Renal cortex interstitium (tissue), 15 donors: ENCODE measurements at places on chromosomes 5 and 9. TPM values are rescaled to one million over a fixed set of nuclear protein-coding genes. Genes with fewer than 3 reads are reported as not detected.

Gene CBY3
- 0.75 TPM for polyA plus RNA-seq

- DNase-seq, result no peak
Measured at GRCh38 chr5:176793343-176793699, 17.0 kb upstream of the UNC5A start.

- DNase-seq, result no peak
Measured at GRCh38 chr5:177134697-177135225, 1.2 kb downstream of the NSD1 start.

DNA sequence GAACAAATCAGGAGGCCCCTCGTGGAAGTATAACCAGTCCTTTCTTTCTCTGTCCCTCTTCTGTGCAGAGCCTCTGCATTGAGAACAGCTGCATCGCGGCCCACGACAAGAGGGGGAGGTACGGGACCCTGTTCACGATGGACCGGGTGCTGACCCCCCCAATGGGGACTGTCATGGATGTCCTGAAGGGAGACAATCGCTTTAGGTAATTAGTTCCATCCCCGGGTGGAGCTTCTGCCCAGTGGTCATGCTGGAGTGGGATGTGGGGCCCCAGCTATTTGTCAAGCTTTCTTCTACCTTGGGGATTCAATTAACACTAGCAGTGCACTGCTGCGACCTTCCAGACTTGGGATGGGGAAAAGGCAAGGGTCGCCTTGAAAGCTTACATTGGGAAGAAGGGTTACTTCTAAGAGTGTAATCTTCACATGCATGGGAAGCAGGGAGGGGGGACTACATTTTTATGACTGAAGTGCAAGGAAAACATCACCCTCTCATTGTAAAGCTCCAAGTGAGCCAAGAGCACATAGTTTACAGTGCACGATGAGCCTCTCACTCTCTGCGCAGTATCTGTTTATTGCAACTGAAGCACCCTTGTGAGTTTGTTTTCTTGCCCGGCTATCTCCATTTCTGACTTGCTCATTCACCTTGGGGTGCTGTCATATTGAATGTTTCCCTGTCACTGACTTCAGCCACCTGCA is 27.0 kb downstream of the TGFBI start:
- no peak for DNase-seq

GRCh38 chr9:136237486-136238341 is 7.9 kb downstream of the QSOX2 start:
- no peak for DNase-seq

DNA sequence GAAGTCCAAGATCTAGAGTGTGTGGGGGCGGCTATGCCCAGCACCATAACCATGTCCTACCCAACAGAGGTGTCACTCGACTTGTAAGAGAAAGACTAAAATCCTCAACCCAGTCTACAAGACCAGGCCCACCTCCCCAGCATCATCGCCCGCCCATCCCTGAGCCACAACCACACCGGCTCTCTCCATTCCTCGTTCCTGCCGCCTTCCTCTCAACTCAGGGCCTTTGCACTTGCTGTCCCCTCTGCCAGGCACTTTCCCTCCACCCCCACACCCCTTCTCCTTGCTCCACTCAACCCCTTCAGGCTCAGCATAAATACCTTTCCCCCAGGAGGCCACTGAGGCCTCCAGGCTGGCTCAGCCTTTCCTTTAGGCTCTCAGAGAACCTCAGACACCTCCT is 69.3 kb downstream of the PAX5 start:
- DNase-seq, result no peak

GRCh38 chr9:130361873-130362362 is 82.8 kb upstream of the ASS1 start:
- no peak for DNase-seq

DNA sequence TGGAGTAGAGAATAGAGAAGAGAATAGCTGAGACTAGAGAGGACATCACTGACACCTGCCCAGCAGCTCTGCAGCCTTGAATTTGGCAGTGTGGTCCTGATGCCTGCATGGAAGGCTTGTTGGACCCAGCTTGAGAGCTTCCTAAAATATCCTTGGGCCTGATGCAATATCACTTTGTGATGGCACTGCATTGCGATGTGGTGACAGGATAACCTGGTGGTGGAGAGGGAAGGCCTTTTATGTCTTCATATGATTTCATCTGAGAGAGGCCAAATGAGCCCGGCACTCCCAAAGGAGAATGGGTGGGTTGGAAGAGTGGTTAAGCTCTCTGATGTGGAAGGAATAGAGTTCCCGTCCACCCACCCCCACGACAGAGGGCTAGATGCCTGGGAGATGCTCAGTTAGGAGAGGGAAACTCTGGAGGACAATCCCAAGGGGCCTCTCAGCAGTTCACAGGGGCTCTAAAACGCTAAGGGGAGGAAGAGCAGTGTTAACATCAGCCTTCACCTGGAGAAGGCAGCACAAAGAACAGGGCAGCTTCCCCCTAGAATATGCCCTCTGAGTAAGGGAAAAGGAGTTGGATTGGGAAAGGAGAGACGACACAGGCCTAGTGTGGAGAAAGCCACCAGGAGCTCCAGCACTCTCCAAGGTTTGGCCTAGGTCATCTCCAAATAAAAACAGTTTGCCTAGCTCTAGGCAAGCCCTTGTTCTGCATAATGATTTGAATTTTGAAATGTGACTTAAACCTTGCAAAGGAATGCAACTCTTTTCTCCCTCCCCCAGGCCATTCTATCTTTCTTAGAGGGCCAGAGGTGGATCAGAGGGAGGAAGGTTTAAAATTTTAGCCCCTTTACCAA is 99.8 kb upstream of the SSBP2 start:
- DNase-seq, result no peak

DNA sequence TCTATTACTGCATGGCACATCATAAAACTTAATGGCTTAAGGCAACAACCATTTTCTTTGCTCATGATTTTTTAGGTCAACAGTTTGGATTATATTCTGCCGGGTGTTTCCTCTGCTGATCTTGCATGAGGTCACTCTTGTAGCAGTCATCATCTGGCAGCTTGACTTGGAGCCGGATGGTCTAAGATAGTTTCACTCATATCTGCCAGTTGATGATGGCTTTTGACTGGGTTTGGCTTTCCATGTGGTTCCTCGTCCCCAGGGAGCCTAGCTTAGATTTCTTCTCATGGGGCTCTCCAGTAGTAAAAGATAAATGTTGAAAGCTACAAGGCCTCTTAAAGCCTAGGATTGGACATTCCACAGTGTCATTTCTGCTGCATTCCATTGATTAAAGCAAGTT is 27.4 kb downstream of the LNPEP start:
- DNase-seq, result no peak

Gene HTR4
- 0.07 TPM for polyA plus RNA-seq

DNA sequence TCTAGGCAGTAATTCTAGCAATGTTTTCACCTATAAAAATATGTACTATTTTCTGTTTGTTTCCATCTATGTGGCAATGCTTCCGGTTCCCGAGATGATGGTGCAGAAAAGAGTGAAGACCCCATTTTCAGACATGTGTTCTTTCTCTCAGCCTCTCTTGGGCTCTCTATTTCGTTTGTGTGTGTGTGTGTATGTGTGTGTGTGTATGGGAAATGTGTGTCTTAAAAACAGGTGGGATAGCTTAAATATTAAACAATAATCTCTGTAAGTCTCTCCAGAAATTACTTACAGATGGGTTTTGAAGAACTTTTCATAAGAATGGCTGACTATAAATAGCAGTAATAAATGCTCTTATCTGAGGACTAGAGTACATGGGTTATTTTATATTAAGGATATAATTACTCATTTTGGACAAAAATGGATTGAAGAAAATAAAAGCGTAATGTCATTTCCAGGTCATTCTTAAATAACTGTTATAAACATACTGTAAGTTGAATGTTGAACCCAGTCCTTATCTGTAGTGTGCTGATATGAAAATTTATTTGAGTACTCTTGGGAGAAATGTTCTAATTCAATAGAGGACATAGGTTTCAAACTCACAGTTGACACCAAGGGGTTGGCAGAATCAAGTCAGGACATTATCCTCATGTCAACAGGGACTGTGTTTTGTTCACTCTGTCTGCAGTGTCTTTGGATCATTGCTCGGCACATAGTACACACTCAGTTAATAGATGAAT is 31.1 kb downstream of the PCSK5 start:
- DNase-seq, result no peak

DNA sequence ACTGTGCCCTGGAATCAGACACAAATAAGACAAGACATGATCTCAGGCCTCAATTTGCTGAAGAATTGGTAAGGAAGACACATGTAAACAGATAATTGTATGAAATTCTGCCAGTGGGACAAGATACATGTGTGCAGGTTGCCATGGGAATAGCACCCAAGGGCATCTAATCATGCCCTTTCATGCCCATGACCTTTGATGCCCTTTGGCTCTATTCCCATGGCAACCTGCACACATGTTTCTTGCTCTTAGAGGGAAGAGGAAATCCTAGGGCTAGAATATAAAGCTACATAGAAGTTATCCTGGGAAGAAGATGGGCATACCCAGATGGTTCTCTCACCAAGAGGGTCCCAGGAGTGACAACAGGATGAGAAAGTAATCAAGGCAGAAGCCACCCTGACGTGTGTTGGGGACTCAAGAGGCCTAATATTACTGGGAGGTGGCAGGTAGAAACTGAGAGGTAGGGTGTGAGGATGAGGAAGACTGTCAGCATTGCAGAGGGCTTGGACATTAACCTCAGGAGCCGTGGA is 34.4 kb downstream of the P4HA2 start:
- DNase-seq, result no peak

Gene TPPP
- 3.9 TPM for polyA plus RNA-seq

Gene ARHGEF39
- polyA plus RNA-seq, result 11.5 TPM

- no peak for DNase-seq
Measured at GRCh38 chr5:51188001-51188591, 195.2 kb upstream of the ISL1 start.

DNA sequence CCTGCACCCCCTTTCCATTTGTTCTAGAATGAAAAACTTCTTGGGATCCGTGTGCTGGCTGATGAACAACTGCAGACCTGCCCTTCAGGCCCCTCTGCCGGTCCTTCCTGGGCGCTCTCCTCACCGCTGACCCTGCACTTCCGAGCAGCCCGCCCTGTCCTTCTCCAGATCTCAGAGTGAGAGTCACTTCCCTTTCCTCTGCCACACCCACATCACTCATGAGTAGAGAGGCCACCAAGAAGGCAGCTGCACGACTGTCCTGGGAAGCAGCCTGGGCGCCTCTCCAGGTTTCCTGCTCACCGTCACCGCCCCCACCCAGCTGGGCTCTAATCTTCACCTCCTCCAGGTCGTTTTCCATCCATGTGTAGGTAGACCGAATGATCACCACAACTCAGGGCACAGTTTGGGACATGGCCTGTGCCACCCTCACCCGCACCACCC is 35.0 kb upstream of the NSMF start:
- no peak for DNase-seq

- DNase-seq, result no peak
Measured at GRCh38 chr9:93035821-93036351, 22.6 kb upstream of the SUSD3 start.

Gene COL15A1
- 22.2 TPM for polyA plus RNA-seq

Gene INSL6
- polyA plus RNA-seq, result 0.67 TPM

DNA sequence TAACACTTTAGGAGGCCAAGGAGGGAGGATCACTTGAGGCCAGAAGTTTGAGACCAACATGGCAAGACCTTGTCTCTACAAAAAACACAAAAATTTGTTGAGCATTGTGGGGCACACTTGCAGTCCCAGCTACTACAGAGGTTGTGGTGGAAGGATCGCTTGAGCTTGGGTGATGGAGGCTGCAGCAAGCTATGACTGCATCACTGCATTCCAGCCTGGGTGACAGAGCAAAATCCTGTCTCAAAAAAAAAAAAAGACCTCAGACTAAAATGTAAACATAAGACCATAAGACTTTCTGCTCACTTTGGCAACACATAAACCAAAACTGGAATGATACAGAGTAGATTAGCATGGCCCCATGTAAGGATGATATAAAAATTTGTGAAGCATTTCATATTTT is 24.6 kb upstream of the NANS start:
- no peak for DNase-seq

Gene FAT2
- 9.8 TPM for polyA plus RNA-seq

Gene TNFSF15
- polyA plus RNA-seq, result 8.4 TPM

Gene IRX2
- 29.6 TPM for polyA plus RNA-seq

- DNase-seq, result no peak
Measured at GRCh38 chr9:136545692-136545964, 220 bp downstream of the NOTCH1 start.

GRCh38 chr9:9387511-9388115 is 1225.2 kb downstream of the PTPRD start:
- no peak for DNase-seq

DNA sequence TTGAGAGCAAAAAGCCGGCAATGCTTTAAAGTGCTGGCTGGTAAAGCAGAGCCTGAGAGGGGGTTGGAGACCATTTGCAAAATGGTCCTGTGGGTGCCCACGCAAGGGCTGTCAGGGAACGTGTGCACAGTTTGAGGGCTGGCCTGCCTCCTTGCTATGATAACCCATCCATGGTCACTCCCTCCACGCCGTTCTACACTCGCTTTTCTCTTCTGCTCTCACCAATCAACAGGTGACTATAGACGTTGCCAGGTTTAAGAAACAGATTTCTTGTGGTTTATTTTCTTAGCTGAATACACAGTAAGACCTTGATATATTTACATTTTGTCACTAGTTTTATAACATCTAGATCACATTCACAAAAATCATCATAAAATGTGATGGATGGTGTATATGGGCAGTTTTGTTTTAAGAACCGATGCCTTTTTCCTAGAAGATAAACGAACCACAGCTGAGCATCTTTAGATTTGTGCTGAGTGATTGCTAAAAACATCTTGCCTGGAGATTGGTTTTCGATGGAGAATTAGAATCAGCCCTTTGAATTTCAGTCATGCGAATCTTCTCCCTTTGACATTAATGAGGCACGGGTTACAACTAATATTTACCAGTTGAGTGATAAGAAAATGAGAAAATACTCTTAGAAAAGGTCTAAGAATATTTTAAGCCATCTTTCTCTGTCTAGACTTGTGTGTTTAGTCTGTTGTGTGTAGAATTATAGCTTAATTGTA is 13.9 kb downstream of the MAP1B start:
- no peak for DNase-seq

GRCh38 chr5:88090506-88090905 is 178.1 kb downstream of the TMEM161B start:
- no peak for DNase-seq

GRCh38 chr5:144800169-144800568 is 629.5 kb downstream of the KCTD16 start:
- DNase-seq, result no peak

DNA sequence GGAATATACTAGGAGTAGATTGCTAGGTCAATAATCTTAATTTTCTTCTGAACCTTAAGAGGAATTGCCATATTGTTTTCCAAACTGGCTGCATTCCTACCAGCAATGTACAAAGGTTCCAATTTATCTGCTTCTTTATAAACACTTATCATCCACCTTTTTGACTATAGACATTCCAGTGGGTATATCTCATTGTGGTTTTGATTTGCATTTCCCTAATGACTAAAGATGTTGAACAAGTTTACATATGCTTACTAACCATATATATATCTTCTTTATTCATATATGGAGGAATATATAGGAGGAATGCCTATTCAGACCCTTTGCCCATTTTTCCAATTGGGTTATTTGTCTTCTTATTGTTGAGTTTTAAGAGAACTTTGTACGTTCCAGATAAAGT is 7.6 kb downstream of the DNAJC18 start:
- no peak for DNase-seq
